ENCODE measurements at places on chromosomes 5 and 9.

DNA sequence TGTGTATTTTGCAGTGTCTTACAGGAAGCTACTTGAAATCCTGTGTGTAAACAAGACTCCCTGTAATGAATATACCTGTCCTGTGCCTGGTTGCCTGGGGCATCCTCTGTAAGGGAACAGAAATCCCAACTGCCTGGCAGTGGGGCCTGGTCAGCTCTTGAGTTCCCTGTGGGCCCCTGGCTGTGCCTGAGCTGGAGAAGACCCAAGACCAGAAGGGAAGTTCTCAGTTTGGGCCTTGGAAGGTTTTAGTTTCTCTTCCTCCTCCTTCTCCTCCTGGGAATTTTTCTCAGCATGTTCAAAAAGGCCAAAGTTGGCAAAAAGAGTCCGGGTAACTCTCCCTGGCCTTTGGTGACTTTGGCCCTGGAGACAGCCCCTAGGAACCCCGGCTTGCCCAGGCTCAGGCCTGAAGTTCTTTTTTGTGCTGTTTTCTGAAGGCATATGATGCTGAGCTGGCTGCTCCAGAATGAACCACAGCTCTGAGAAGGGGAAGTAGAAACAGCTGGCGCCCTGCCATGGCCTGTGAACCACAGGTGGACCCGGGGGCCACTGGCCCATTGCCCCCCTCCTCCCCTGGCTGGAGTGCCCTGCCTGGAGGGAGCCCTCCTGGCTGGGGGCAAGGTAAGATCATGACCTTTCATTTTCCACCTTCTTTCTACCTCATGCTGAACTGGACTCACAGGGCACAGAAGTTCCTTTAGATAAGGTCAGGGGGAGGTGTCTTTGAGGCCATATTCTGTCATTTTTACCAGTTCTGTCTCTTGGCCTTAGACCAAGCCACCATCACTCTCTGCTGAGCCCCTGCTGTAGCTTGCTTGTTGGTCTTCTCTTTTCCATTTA is 5.8 kb downstream of the TMEM268 start:
- no peak for DNase-seq

DNA sequence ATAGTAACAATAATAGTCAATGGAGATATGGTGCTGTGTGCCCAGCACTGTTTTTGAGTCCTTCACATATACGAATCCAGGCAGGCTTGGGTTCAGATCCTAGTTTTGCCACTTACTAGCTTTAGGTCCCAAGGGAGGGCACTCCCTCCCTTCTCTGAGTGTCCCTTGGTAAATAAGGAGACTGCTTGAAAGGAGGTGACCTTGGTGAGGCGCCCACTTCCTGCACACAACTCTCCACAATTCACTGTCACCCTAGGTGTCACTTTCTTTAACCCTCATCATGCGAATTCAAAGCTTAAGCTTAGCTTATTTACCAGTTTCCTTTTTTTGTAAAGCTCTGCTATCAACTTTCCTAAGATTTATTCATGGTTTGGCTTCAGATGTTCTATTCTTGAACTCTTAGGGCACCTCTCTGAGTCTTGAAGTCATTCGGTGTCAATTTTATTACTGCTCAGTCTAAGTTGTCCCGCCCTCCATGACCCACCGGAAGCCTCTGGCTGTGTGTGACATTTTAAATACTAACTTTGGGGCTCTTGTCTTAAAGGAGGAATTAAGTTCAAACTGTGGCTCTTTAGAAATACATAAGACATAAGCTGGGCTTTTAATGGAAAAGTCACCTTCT is 170.7 kb upstream of the ZNF618 start:
- DNase-seq: no peak

DNA sequence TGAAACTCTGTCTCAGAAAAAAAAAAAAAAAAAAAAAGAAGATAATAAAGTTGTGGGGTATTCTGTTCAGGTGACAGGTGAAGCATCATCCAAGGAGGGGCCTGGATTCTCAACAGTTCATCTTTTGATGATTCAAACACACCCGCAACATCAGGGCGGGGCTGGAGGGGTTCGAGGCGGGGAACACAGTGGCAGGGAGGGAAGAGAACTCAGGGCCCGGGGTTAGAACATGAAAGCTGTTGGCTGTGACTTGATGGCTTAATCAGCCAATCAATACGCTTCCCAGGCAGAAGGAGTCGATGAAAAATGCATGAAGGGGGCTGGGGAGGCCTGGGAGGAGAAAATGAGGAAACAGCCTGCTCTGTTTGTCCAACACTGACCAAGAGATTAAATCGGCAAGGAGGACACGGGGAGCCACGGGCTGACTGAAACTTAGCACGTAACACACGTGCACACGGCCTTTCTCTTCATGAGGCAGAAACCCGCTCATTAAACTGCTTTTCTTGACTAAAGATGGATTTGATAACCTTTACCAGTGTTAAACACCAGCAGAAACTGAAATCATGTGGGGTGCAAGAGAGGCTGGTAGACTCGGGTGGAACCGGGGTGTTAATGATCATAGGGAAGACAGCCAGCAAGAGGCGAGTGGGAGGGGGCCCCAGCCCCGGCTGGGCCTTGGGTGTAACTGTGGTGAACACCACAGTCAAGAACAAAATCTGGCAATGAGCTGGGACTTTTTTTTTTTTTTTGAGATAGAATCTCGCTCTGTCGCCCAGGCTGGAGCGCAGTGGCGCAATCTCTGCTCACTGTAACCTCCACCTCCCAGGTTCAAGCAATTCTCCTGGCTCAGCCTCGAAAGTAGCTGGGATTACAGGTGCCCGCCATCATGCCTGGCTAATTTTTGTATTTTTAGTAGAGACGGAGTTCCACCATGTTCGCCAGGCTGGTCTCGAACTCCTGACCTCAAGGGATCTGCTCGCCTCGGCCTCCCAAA is 105.7 kb upstream of the RAPGEF1 start:
- DNase-seq: no peak

- DNase-seq: no peak
Observed at GRCh38 chr5:63089147-63089546, 510.5 kb downstream of the LRRC70 start.

- no peak for DNase-seq
Observed at GRCh38 chr5:129748913-129749880, 1.3 kb downstream of the MINAR2 start.
